ENCODE measurements at places on chromosomes 1 and 21.

GRCh38 chr1:240672132-240672811 is 60.3 kb upstream of the GREM2 start:
- no peak for DNase-seq

DNA sequence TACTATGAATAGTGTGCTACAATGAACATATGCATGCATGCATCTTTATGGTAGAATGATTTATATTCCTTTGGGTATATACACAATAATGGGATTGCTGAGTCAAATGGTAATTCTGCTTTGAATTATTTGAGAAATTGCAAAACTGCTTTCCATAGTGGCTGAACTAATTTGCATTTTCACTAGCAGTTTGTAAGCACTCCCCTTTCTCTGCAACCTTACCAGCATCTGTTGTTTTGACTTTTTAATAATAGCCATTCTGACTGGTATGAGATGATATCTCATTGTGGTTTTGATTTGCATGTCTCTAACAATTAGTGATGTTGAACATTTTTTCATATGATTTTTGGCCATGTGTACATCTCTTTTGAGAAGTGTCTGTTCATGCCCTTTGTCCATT is 24.0 kb upstream of the DIRAS3 start:
- no peak for DNase-seq

- no peak for DNase-seq
Observed at GRCh38 chr21:37263827-37264600, 3.1 kb downstream of the VPS26C start.

GRCh38 chr1:57986432-57986831 is 560.1 kb downstream of the OMA1 start:
- no peak for DNase-seq

DNA sequence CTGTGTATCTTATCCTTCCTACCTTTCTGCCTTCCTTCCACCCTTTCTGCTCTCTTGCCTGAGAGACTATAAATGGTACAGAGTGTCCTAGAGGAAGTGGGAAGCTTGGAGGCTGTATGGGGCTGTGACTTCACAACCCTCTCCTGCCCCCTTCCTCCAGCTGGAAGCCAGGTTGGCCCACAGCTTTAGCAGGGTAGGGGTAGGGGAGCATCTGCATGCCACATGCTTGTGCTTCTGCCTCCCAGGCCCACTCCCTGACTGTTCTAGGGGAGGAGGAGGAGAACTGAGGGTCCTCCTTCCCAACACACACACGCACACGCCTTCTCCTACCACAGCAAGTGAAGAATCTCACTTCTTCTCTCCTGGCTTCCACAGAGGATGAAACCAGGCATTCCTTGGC is 3.9 kb upstream of the SLC27A3 start:
- no peak for DNase-seq

- no peak for DNase-seq
Observed at GRCh38 chr1:178510155-178510554, 2.8 kb upstream of the TEX35 start.

DNA sequence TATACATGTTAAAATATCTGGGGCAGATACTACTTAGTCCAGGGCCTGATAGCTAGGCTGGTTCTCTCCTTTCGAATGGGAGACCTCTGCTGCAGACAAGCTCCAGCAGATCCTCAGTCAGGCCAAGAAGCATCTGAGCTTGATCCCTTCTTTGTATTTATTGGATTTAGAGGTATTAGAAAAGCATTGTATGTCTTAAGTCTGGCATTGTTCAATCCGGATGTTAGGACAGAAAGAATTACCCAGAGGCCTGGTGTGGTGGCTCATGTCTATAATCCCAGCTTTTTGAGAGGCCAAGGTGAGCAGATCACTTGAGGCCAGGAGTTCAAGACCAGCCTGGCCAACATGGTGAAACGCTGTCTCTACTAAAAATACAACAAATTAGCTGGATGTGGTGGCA is 21.2 kb upstream of the EYA3 start:
- DNase-seq = no peak

- DNase-seq = no peak
Observed at GRCh38 chr1:226428791-226429461, 21.0 kb upstream of the PARP1 start.

- no peak for DNase-seq
Observed at GRCh38 chr1:224683936-224684335, 67.8 kb downstream of the CNIH3 start.

GRCh38 chr1:17409391-17409811 is 30.1 kb downstream of the RCC2 start:
- no peak for DNase-seq

DNA sequence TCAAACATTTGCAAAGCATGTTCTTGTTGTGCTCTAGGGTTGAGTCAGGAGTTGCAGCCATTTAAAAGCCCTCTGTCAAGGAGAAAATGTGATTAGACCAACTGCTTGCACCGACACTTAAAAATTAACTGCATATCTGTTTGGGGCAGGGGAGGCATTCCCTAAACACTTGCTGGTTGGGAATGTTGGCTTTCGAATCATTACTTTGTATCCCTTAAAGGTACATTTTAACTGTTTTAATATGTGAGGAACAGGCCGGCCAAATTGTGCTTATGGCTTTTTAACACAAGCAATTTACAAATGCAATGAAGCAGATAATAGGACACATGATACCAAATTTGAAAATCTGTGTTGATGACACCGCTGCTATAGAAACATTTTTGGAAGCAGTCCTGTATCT is 159.1 kb downstream of the LHX8 start:
- no peak for DNase-seq

GRCh38 chr21:18163956-18164355 is 80.7 kb upstream of the CHODL start:
- DNase-seq = no peak

DNA sequence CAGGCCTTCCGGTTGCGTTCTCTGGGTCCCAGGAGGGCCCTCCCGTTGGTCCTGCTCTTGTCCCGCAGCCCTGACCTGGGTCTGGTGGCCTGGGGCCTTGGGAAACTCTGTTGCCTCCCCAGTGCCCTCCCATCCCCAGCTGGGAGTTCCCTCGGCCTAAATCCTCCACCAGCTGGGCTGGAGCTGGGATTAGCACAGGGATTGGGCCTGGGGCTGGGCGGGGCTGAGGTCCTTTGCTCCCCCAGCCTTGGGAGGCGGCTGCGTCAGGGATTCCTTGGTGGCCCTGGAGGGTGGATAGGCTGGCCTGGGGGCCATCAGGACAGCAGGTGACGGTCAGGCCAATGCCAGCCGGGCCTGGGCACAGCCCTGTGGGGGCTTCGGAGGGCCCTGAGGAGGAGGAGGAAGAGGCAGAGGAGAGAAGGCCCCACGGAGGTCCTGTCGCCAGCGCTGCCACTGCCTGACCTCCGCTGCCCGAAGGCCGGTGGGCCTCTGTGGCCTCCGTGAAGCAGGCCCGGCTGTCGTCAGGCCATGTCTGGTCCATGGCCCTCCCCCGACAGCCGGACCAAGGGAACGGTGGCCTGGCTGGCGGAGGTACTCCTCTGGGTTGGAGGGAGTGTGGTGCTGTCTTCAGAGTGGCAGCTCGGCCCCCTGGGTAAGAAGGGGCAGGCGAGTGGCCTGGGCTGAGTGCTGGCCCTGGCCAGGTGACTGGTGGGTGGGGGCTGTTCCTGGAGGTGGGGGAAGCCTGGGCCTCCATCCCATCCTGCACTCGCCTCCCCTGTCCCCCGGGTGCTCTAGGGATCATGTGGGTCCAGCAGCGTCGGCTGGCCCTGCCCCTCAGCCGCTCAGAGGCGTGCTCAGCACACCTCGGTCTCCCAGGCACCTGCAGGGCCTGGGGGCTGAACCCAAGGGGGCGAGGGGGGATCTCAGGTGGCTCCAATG is at the start of gene PLCH2:
Gene PLCH2 (plus strand): TSS at position 229 of the 939 bp plus-strand sequence. CDS start 300 bp downstream, at position 529.
- no peak for DNase-seq

- DNase-seq = no peak
Observed at GRCh38 chr1:181135815-181136737, 47.6 kb downstream of the IER5 start.

DNA sequence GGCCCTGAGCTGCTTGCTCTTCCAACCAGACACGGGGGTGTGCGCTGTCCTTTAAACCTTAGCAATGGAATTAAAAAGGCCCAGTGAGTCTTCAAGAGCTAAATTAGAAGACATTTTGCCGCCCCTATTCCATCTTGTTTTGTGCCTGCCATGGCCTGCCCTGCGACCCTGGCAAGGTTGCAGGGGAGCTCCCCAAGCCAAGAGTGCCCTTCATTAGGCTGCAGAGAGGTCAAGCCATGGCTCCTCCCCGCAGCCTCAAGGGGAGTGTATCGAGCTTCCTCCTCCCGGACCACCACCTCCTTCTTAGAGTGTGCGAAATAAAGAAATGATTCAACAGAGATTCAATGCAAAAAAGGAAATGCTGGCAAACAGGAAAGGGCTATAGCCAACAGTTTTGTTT is 256.2 kb downstream of the DYRK1A start:
- DNase-seq = no peak
